ENCODE measurements at places on chromosomes 5 and 9. TPM values are rescaled to one million over a fixed set of nuclear protein-coding genes. Genes with fewer than 3 reads are reported as not detected.
A peak's percentile ranks its signal among the peaks of the same experiment; 100 is the strongest.

FOXD4 gene
- total RNA-seq: 0.32 TPM

DNA sequence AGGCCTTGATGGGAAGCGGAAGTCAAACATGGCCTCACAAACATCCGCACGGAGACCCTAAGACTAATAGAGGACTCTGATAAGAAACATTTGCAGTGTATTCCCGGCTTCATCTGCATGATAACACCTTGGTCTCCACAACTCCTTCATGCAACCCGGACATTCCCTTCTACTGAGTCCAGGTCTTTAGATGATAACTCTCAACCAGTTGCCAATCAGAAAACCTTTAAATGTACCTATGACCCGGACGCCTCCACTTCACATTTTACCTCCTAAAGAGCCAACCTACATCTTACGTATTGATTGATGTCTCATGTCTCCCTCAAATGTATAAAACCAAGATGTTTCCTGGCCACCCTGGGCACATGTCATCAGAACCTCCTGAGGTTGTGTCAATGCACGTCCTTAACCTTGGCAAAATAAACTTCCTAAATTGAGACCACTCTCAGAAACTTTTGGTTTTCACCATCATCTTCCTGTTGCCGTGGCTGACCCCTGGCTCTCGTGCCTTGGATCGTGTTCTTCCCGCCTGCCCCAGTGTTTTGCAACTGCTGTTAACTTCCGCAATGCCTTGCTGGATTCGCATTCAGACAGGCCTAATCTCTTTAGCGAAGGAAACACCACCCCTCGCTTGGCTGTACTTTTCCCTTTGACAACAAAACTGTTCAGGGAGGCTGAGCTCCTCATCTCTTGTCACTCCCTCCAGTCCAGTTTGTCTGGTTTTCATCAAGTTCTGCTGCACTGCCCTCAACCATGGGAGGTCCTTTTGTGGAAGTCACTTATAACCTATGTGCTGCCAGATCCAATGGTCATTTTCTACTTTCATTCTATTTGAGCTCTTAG lies 1.1 kb upstream of the DAP start:
- no peak for DNase-seq

DNA sequence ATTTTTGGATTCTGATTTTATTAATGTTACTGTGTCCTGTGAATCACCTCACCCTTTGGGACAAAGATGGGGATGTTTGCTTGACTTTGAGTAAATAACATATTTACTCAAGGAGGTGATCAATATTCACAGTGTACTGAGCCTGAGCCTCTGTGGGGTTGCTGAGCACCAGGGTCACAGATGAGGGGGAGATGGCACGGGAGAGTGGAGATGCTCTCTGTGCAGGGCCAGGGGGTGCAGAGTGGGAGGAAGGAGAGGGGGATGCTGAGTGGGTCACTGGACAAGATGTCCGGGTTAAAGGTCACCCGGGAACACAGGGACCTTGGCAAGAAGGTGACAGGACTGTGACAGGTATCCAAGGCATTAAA lies 4.0 kb downstream of the SQSTM1 start:
- no peak for DNase-seq

DNA sequence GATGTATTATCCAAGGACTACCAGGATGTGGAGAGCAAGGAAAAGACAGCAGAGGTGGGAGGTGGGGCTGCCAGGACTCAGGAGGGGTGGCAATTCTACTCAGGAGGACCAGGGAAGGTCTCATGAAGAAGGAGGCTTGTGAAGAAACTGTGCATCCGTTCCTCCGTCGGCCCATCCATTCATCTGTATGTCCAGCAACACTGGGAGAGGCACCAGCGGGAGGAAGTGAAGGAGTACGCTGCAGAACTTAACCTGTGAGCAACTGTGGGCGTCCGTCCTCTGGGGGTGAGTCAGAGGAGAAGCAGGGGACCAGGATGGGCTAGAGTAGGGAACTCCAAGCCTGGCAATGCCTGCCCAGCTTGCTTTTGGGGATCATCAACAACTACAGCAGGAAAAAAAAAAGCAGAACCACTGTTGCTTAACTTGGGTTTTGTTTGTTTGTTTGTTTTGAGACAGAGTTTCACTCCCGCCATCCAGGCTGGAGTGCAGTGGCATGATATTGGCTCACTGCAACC lies 47.3 kb upstream of the NEURL1B start:
- DNase-seq: peak; percentile 51

CCDC152 gene
- total RNA-seq: 0.45 TPM

DNA sequence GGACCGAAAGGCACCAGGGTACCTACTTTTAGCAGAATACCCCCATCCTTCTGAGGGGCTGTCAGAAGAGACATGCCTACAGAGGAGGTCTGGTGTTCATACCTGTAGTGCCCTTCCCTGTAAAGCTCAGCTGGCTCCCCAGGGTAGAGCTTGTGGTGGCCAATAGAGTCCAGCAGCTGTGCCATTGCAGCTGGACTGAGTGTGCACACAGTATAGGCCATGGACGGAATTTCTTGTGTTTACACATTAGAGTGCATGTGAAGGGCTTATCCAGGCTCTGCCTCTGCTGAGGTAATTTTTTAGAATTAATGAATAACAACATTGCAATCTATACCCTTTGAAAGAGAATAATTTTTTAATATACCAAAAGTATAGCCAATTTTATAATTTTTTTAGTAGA lies 191.0 kb downstream of the ZSWIM6 start:
- no peak for DNase-seq

BTNL9 gene
- 407 TPM for total RNA-seq

- DNase-seq: no peak
These were observed 213.5 kb downstream of the MEF2C start for GRCh38 chr5:88669371-88670050.

- DNase-seq: no peak
These were observed 19.5 kb downstream of the RAD1 start for GRCh38 chr5:34895641-34896419.

DNA sequence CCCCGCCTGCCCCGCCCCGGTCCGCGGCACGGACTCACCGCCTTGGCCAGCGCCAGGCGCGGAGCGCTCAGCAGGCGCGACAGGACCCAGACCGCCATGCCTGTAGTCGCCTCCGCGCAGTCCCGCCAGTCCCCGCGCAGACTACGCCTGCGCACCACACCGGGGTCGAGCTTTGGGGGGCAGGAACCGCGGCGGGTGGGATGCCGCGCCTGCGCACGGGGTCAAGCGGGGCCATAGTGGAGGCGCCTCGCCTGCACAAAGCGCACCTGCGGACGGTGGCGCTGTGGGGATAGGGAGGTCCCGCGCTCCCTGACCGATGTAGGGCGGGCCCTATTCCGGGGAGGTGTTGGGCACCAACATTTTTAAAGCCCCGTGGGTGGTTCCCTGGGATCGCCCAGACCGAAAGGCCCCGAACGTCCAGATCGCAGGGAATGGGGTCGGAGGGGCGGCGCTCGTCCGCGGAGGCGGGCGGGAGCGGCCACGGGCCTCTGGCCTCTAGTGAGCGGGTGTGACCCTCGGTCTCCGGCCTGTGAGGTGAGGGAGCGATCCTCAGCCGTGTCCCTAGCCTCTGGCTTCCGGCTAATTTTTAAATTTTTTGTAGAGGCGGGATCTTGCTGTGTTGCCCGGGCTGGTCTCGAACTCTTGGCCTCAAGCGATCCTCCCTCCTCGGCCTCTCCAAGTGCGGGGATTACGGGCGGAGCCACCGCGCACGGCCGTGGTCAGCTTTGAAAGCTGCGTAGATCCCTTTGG lies 70.8 kb upstream of the LPCAT1 start:
- no peak for DNase-seq

SOX30 gene
- total RNA-seq: not detected

DNA sequence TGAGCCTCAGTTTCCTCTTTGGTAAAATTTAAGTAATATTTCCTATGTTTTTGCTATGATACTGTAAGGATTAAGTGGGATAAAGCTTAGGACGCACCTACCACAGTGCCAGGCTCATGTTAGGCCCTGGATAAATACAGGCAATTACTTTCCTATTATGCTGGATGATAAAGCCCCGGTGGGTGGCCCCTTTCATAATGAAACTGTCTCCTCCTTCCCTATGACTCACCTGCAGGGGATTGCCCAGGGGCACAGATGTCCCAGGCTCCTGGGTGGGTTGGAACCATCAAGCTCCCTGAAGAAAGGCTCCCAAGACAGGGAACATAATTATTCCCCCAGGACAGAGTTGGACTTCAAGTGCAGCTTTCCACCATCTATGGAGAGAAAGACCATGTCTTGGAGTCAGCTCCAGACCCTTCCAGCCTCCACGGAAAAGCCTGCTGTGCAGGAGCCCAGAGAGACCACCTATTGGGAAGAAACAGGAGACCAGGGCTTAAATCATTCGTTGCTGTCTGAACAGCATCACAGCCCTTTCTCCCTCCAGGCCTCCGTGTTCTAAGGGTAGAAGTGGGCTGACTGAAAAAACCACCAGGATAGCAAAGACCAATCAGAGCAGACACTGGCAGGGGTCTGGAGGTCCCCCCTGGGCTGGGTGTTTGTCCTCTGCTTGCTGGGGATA lies 43.2 kb upstream of the FOXE1 start:
- DNase-seq: no peak

DNA sequence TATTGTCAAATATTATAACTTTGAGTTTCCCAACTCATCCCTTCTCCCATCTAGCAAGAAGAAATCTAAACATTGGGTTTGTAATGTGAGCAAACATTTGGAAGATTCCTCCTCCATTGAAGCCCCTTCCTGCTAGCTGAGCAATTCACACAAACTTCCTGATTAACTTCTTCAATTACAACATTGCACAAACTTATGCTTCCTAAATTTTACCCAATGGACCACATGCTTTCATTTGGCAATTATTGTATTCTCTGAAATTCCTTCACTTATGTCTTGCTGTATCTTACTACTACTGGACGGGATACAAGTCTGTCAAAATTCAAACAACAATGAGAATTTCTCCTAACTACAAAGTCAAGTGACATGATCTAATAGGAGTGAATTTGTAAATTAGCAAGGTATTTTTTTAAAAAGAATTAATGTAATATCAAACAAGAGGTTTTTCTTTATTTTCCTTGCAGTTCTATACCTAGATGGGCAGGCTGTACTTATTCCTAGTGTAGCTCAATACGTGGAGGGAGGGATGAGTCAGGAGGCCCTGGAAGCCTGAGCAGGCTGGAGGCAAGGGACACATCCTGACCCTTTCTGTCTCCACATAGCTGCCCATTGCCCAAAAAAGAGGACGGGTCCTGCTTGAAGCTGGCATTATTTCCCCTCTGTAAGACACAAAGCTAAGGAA lies 11.8 kb upstream of the IFNW1 start:
- DNase-seq: no peak

GRCh38 chr9:121354762-121355161 lies 15.3 kb downstream of the STOM start:
- no peak for DNase-seq

- DNase-seq: peak; percentile 49
These were observed 81.5 kb downstream of the WNK2 start for GRCh38 chr9:93265301-93265971.

GRCh38 chr5:128736553-128736952 lies 198.5 kb upstream of the FBN2 start:
- no peak for DNase-seq

ELAVL2 gene
- not detected for total RNA-seq

OLFM1 gene
- total RNA-seq: 22.6 TPM

DNA sequence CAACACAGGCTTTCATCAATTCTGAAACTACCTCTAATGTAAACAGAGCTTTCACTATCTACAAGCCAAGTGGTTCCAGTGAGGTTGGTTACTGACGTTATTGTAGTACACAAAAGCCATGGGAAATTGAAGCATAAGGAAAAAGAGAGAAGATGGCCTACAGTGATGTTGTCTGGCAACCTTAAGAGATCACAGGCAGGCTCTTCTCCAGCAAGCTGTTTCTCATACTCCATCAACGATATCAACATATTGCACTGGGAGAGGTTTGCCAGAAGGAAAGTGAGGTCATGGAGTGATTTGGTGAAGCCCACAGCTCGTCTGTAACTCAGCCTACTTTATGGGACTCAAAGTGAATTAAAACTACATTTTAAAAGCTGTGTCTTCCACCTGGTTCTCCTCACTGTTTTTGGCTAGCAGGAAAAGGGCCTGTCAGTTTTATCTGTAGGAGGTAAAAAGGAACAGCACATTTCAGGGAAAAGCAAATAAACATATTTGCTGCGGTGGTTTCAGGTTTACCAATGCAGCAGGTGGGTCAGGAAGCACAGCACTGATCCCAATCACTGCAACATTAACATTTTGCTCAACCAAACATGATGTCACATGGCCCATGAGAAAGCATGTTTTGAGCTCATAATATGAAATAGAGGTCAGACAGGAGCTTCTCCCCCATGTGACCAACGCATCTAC lies 72.9 kb downstream of the ARSB start:
- DNase-seq: no peak

FRMPD1 gene
- 0.19 TPM for total RNA-seq

SLC36A2 gene
- not detected for total RNA-seq

DNA sequence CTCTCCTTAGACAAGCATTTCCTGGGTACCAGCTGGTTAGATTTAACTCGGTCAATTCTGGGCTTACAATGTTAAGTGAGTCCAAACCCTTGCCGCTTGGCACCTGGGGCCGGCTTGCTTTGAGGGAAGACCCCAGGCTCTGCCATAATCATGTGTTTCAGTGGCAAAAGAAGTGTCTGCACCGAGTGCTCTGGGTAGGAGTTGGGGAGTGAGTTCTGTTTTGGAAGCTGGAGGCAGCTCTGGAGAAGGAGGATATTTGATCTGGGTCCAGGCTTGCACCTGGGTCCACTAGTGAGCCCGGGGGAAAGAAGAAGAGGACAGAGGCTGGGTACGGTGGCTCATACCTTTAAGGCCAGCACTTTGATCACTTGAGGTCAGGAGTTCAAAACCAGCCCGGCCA lies 8.4 kb upstream of the OLFM1 start:
- DNase-seq: peak; percentile 60

GRCh38 chr5:10586008-10586407 lies 22.1 kb downstream of the ANKRD33B start:
- no peak for DNase-seq

- no peak for DNase-seq
These were observed 48.4 kb upstream of the FUBP3 start for GRCh38 chr9:130530938-130531337.

DNA sequence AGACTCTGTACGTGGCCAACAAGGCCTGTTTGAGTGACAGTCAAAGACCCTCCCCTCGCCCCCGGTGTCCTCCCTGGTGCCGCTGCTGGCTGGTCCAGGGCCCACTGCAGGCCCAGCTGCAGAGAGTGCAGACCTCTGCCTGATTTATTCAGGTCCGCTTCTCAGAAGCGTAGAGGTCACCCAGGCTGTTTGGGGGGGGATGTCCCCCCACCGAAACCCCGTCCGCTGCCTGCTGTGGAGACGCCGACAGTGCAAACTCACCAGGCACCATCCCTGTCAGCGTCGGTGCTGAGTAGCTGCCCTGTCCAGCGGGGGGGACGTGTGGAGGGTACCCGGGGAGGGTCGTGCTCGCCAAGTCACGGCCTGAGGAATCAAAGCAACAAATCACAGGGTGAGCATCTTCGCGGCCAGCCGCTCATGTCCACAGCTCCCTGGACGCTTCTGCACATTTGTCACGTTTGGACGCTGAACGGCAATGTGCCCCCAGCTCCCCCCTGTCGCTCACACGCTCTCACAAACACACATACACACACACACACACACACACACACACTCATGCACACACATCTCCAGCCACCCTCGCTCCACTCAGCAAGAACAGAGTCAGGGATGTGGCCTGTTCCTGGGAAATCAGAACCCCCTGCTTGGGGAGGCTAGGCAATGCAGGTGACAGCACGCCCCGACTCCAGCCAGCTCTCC lies 152.2 kb downstream of the PAX5 start:
- DNase-seq: no peak

CKMT2 gene
- 18.9 TPM for total RNA-seq

ZBTB6 gene
- 4.8 TPM for total RNA-seq

- peak; percentile 77 for DNase-seq
These were observed 30.3 kb upstream of the IRX4 start for GRCh38 chr5:1912951-1913565.

NMUR2 gene
- total RNA-seq: not detected

- DNase-seq: no peak
These were observed 710 bp upstream of the WDR55 start for GRCh38 chr5:140664030-140664358.

KCNIP1 gene
- total RNA-seq: not detected

All from mesenteric fat pad (tissue), 1 donor.